ENCODE measurements at places on chromosomes 16 and 17. TPM values are rescaled to one million over a fixed set of nuclear protein-coding genes. Genes with fewer than 3 reads are reported as not detected.
A peak's percentile ranks its signal among the peaks of the same experiment; 100 is the strongest.

The TBC1D26 gene
- not detected for polyA plus RNA-seq

The C16orf86 gene
- polyA plus RNA-seq = 5.1 TPM

The CD68 gene
- polyA plus RNA-seq = 34.6 TPM

The OTOP3 gene
- not detected for polyA plus RNA-seq

The CCL1 gene
- not detected for polyA plus RNA-seq

The USP31 gene
- 2.8 TPM for polyA plus RNA-seq

DNA sequence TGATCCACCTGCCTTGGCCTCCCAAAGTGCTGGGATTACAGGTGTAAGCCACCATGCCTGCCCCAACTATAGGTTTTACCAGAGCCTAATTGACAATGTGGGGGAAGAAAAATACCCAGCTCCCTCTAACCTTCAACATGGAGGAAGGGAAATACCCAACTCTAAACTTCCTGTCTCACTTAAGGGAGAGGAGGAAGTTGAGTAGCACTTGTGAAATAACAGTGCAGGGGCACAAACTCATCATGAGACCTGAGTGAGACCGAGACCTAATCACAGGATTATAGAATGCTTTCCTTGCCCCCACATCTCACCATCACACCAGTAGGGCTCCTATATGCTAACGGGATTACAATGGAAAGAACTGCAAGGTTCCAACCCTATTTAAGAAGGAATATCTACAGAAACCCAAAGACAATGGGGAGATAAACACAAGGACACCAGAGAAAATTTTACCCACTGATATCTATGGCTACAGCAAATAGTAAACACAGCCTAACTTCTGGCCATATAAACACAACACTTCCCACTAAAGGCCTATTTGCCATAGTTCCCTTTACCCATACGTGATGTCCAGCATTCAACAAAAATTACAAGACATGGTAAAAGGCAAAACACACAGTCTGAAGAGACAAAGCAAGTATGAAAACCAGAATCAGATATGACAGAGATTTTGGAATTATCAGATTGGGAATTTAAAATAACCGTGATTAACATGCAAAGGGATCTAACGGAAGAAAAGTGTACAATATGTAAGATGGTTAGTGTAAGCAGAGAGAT is 26.9 kb downstream of the OR3A1 start:
- no peaks in the 10 kb centered on the region for H3K4me1 ChIP-seq
- no peak overlapping the region for H3K4me3 ChIP-seq
- no peaks in the 10 kb centered on the region for H3K36me3 ChIP-seq
- no peaks in the 10 kb centered on the region for H3K27me3 ChIP-seq
- H3K27ac ChIP-seq = no peak overlapping the region

DNA sequence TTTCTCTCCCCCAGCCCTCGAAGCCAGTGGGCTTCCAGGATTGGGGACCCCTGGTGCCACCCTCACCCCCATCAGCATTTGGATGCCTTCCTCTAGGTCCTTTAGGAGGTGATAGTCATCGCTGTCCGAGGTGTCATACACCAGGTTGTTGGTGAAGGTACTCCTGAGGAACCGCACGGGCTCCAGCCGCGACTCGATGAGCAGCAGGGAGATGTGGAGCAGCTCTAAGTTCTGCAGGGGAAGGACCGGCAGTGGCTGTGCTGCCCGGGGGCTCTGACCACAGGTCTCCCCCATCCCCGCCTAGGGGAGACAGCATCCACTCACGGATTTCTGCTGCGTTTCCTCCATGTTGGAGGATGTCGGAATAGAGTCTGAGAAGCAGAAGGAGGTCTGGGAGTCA is 962 bp downstream of the CSHL1 start:
- no peaks in the 10 kb centered on the region for H3K36me3 ChIP-seq
- H3K27me3 ChIP-seq = peaks cover 32% of the 10 kb centered on the region
- DNase-seq = no peak
- H3K27ac ChIP-seq = no peak overlapping the region
- H3K4me3 ChIP-seq = no peak overlapping the region

- no peak for DNase-seq
- H3K4me1 ChIP-seq = no peaks in the 10 kb centered on the region
- no peaks in the 10 kb centered on the region for H3K27me3 ChIP-seq
These were observed 10.9 kb downstream of the ABCA6 start for GRCh38 chr17:69130627-69131296.

DNA sequence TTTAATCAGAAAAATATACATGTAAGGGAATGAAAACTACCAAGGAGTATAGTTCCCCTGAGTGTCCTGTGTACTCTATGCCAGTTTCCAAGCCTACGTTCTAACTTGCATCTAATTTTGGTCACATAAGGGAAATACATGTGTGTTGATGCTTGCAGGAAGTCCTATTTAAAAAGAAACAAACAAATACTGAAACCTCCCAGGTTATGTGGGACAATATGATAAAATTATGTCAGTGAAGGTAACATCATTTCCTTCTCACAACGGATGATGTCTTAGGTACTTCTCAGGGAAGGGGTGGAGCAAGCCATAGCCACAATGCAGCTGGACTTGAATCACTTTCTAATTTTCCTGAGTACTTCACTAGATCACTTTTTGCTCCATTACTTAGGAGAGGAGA is 115.9 kb downstream of the ZFHX3 start:
- no peak overlapping the region for H3K4me3 ChIP-seq
- H3K4me1 ChIP-seq = peaks cover 20% of the 10 kb centered on the region
- peaks cover 7% of the 10 kb centered on the region for H3K36me3 ChIP-seq

GRCh38 chr17:45367216-45367615 is 50.4 kb upstream of the MAP3K14 start:
- no peaks in the 10 kb centered on the region for H3K4me1 ChIP-seq
- no peak overlapping the region for H3K4me3 ChIP-seq
- peak; percentile 10 for DNase-seq
- no peaks in the 10 kb centered on the region for H3K27me3 ChIP-seq
- H3K27ac ChIP-seq = no peak overlapping the region
- no peaks in the 10 kb centered on the region for H3K36me3 ChIP-seq

DNA sequence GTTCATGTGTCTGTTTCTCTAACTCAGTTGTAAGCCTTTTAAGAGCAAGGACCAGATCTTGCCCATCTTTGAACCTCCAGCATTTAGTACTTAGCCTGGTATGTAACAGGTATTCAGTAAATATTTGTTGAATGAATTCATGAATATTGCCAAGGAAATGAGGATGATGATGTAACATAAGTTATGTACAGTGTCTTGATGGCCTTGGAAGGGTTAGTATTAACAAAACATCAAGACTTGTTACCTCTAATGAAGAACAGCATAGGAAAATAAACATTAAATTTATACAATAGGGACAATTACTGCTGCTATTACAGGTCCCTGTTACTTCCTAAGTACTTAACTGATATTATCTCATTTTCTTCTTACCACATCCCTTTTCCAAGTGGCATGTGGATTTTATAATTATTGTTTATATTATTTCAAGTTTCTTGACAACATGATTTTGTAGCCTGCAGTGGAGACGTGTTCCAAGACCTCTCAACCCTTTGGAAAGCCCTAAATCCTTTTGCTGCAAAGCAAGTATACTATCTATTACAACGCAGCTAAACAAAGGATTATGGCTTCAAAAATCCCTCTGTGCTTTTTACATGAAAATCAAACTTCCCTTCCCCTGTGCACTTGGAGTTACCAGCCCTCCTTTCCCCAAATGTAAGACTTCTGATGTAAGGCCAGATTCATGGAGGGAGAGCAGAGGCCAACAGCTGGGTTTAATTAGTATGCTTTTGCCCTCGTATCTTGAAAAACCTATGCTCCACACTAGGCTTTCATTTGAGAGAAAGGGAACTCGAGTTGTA is 77.4 kb upstream of the SMIM36 start:
- no peaks in the 10 kb centered on the region for H3K27me3 ChIP-seq
- peaks cover 2% of the 10 kb centered on the region for H3K4me1 ChIP-seq
- no peaks in the 10 kb centered on the region for H3K36me3 ChIP-seq
- 0 out of 2 replicates have a peak overlapping the region, but pooled peaks have one; percentile 18 for H3K27ac ChIP-seq
- no peak for DNase-seq

DNA sequence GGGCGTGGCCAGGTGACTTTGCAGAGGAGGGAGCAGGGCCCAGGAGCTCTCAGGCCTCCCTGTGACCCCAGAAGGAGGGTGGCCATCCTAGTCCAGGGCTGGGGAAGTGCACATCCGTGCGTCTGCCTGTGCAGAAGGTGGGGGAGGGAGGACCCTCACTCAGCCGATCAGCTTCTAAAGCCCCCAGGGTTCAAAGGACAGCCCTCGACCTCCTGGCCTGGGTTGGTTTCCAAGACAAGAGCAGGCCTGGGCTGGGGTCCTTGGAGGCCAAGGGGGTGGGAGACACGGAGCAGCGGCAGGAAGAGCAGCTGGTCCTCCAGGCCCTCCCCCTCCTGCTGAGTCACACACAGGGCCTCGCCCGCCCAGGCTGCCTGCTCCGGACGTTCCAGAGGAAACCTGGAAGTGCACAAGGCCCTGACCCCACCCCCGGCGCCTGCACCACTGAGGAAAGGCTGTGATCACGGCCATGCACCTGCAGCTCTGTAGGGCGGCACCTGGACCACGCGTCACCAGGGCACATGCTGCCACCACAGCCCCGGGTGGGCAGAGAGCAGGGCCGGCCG is 67.1 kb upstream of the ZNF469 start:
- no peak for DNase-seq
- H3K36me3 ChIP-seq = no peaks in the 10 kb centered on the region
- H3K4me1 ChIP-seq = peaks cover 12% of the 10 kb centered on the region
- H3K4me3 ChIP-seq = no peak overlapping the region

- no peaks in the 10 kb centered on the region for H3K27me3 ChIP-seq
- H3K4me3 ChIP-seq = no peak overlapping the region
- H3K27ac ChIP-seq = no peak overlapping the region
- peak; percentile 83 for DNase-seq
- H3K36me3 ChIP-seq = no peaks in the 10 kb centered on the region
These were observed 61.3 kb upstream of the SDK2 start for GRCh38 chr17:73705594-73705993.

GRCh38 chr17:82238472-82239201 is 9.8 kb downstream of the SLC16A3 start:
- H3K27me3 ChIP-seq = no peaks in the 10 kb centered on the region
- H3K4me1 ChIP-seq = peaks cover 56% of the 10 kb centered on the region
- peaks cover 58% of the 10 kb centered on the region for H3K36me3 ChIP-seq
- no peak for DNase-seq
- H3K4me3 ChIP-seq = no peak overlapping the region

GRCh38 chr16:18959031-18959505 is 24.7 kb upstream of the TMC7 start:
- no peaks in the 10 kb centered on the region for H3K4me1 ChIP-seq
- DNase-seq = no peak
- H3K36me3 ChIP-seq = no peaks in the 10 kb centered on the region

- no peaks in the 10 kb centered on the region for H3K4me1 ChIP-seq
- no peak overlapping the region for H3K4me3 ChIP-seq
- peaks cover 27% of the 10 kb centered on the region for H3K36me3 ChIP-seq
- no peak overlapping the region for H3K27ac ChIP-seq
- no peaks in the 10 kb centered on the region for H3K27me3 ChIP-seq
These were observed 35.6 kb downstream of the WDR59 start for GRCh38 chr16:74949309-74949708.

DNA sequence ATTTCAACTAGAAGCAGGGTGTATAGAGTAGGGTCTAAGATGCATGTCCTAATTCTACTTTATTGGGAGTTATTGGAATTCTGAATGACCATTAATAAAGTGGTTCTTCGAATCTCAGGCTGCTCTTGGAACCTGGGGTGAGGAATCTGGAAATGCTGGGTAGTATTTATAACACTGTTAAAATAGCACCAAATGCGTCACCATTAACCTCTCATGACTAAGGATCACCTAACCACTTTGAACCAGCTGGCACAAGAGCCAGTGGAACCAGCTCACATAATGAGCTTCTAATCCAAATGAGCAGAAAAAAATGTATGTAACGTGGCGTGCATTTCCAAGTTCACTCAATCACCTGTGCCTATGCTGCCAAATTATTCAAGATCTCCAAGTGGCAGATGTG is 281.7 kb downstream of the GRIN2A start:
- H3K36me3 ChIP-seq = no peaks in the 10 kb centered on the region
- no peaks in the 10 kb centered on the region for H3K4me1 ChIP-seq
- no peaks in the 10 kb centered on the region for H3K27me3 ChIP-seq
- no peak overlapping the region for H3K4me3 ChIP-seq

DNA sequence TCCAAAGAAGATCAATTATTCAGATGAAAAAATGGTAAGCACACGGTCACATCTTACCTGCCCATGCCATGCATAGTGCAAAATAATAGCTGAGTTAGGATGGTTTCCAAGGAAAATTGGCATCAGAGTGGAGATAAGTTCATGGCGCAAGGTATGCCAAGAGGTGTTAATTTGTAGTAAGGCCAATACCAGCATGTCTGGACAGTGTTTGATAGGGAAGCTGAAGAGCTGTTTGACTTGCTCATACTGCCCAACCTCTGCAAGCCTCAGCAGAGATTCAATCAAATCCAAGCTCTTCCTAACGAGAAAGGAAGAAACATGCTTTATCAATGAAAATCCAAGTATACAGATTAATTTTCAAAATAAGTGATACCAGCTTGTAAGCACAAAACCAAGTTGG is 51.0 kb downstream of the CNOT1 start:
- no peak overlapping the region for H3K4me3 ChIP-seq
- H3K27ac ChIP-seq = no peak overlapping the region
- no peaks in the 10 kb centered on the region for H3K27me3 ChIP-seq
- H3K4me1 ChIP-seq = peaks cover 2% of the 10 kb centered on the region
- DNase-seq = no peak

DNA sequence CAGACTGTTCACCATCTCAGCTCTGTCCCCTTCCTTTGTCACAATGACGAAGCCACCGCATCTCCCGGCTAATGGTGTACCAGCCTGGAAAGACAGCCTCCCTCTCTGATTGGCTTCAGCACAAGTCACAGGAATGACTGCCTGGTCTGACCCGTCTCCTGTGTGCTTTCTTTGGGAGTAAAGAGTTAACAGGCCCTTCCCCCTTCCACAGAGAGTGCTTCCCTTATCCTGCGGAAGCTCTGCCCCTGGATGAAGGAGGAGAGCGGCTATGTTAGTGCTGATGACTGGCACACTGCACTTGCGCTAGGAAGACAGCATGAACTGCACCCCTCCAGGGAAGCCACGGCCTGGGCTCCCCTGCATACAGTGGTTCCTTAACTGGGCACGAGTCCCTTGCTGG is 11.3 kb downstream of the USB1 start:
- no peak overlapping the region for H3K27ac ChIP-seq
- H3K4me1 ChIP-seq = peaks cover 11% of the 10 kb centered on the region
- DNase-seq = no peak
- no peak overlapping the region for H3K4me3 ChIP-seq
- H3K36me3 ChIP-seq = peaks cover 13% of the 10 kb centered on the region
- no peaks in the 10 kb centered on the region for H3K27me3 ChIP-seq

DNA sequence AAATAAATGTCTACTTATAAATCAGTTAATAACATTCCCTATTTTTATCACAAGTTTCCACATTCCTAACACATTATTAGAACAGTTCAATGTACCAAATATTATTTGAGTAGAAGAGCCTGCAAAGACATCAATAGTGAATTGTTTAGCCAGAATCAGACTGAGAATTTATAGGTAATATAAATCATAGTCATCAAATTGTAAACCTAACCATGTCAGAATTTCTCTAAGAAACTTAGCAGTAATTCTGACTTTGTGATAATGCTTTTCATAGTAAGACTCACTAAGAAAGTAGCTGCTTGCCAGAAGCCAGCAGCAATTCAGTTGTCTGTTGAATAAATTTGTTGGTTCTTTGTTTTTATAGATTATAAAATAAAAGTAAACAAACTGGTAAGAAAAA is 111.3 kb downstream of the USP32 start:
- H3K4me3 ChIP-seq = no peak overlapping the region
- no peak overlapping the region for H3K27ac ChIP-seq
- no peaks in the 10 kb centered on the region for H3K4me1 ChIP-seq
- DNase-seq = no peak
- no peaks in the 10 kb centered on the region for H3K27me3 ChIP-seq

- no peak for DNase-seq
- no peak overlapping the region for H3K4me3 ChIP-seq
- H3K36me3 ChIP-seq = peaks cover 7% of the 10 kb centered on the region
- H3K27me3 ChIP-seq = no peaks in the 10 kb centered on the region
- H3K27ac ChIP-seq = no peak overlapping the region
These were observed 31.9 kb downstream of the POLR2A start for GRCh38 chr17:7515911-7516610.

Data from SK-N-SH (cell line).